ENCODE measurements at places on chromosomes 3 and 15.

GRCh38 chr3:165451371-165452070 is 255.3 kb upstream of the SLITRK3 start:
- no peak for DNase-seq

DNA sequence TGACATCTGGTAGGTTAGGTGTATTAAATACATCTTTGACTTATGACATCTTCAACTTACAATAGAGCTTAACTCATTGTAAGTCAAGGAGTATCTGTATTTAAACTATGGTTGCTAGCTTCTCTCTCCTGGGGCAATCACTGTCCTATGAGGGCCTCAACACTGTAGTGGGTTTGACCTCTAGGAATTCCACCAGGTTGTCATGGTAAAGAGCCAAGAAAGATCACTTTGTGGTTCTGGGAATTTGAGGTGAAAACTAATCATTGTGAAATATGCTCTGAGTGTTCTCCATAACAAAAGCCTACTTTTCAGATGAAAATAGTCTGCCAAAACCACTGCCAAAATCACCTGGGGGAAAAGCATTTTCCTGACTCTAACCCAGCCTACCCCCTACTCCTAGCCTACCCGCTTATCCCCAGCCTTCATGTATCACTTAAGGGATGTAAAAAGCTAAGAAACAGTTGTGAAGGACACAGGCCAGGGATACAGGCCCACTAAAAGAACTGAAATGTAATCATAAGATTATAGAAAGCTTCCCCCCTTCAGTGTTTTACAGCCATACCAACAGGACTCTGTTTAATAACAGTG is 723.8 kb downstream of the MECOM start:
- no peak for DNase-seq

DNA sequence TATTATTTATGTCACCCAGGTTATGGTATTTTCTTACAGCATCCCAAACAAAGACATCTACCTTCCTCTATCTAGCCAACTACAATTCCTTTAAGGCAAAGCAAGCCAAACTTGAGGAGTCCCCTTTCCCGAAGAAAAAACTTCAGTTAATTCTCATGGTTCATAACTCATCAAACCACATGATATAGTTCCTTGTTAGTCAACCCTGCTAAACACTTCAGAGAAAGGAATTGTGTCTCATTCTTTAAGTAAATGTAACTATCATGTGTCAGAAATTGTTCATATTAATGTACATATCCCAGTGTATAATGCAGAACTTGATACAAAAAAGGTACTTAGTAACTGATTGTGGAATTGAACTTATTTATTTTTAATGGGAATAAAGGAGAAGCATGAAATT is 44.4 kb downstream of the ST3GAL6 start:
- DNase-seq = no peak

- no peak for DNase-seq
Measured at GRCh38 chr3:7272203-7272602, 411.3 kb downstream of the GRM7 start.

- DNase-seq = no peak
Measured at GRCh38 chr3:67248726-67249125, 250.6 kb downstream of the KBTBD8 start.

DNA sequence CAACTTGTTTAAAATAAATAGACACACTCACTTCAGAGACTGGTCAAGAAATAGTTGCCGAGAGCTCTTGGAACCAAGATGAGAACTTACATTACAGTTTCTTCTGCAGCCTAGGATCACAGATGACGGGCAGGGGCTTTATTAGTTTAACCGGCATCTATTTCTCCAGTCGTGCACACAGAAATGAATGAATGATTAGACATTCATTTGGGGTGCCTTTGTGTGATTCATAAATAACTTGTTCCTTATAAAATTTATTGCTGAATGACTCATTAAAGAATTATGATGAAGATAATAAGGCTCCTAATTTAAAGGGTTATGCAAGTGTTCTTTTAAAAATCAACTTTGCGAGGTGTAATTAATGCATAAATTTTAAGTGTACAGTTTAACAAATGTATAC is 20.8 kb downstream of the NFKBIZ start:
- DNase-seq = no peak

- no peak for DNase-seq
Measured at GRCh38 chr3:45235409-45235808, 9.3 kb upstream of the TMEM158 start.

DNA sequence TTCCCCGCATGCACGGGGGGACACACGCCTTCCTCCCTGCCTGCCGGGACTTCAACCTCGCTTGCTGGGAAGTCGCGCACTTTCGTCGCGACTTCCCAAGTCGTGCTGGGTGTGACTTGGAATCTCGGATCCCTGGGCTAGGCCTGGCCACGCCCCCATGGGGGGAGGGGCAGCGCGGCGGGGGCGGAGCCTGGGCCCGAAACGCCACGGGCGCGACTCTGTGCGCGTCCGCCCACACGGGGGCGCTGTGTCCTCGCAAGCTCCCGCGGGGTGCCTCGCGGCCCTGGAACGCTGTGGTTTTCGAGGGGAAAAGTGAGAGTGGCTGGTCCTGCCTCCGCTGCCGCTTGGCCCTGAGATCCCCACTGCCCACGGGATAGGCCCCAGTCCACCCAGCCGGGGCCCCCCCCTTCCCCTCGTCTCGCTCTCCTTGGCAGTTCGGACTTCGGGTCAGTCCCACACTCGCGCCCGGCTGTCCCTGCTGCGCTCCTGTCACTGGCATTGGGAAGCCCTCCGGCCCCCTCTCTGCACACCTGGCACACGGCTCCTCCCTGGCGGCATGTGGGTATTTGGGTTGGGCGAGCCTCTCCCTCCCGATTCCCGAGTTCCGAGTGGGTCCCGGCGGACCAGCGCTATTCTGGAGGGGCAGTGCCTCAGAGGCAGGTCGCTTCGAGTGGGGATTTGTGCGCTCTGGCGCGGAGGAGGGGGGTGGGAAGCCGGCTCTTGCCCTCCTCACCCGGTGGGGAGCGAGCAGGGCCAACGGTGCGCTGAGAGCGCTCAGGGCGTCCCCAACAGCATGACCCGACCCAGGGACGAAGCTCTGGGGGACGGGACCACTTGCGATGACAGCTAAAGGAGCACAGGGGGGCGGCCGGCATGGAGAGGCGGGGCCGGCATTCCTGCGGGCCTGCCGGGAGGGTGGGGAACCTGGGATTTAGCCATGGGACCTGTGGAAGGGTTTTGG is 23.6 kb downstream of the SEC61A1 start:
- DNase-seq = peak; percentile 90

GRCh38 chr3:182220013-182220412 is 508.3 kb downstream of the SOX2 start:
- no peak for DNase-seq

GRCh38 chr15:57795261-57795660 is 88.7 kb downstream of the POLR2M start:
- DNase-seq = no peak

DNA sequence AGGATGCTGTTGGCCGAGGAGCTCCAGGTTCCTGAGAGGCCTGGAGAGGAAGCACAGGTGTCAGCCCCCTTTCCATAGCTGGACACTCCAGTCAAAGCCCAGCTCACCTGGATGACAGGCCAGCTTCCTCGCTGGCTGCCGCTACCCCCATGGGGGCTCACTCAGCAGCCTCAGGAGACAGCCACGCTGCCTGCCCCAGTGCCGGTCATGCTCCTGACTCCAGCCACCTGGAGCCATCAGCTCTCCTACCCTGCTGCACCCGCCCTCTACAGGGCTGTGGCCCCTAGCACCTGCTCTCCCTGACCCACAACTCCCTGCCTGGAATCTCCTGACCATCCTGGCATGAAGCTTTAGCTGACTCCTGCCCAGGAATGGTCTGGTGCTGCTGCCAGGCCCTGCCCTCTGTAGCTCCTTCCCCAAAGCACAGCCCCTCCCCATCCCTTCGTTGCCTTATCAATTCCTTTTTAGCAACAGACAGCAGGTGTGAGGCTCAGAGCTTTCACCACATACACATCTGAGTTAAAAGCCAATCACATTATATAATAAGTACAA is 94.2 kb downstream of the NUP210 start:
- no peak for DNase-seq

DNA sequence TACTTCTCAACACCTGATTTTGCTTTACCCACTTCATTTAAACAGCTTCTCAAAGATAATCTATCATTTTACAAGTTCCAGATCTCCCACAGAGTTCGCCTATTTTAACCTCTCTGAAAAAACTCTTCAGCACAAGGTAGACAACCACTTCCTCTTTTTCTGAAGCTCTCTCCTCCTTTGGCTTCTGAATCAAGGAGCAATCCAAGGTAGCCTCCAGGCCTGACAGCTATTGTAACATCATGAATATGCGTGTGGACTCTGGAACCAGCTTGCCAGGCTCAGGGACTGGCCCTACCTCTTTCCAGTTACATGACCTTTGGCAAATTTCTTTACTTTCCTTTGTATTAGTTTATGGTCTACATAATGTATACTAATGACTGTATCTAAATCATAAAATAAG is 405.9 kb upstream of the ZNF385D start:
- no peak for DNase-seq

DNA sequence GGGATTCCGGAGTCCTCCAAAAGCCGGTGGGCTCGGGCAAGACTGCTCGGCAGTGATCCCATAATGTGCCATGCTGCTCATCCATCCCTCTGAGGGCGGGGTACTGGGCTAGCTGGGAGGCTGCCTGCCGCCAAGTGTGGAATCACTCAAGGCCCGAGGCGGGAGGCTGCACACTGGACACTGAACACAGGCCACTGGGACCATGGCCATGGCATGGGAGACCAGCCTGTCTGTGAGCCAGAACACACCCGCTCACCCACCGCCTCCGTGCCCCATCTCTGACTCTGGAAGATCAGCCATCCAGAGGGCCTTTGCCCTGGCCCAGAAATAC is 1.4 kb downstream of the C3orf22 start:
- no peak for DNase-seq

- DNase-seq = no peak
Measured at GRCh38 chr3:46926871-46927717, 49.5 kb downstream of the CCDC12 start.

DNA sequence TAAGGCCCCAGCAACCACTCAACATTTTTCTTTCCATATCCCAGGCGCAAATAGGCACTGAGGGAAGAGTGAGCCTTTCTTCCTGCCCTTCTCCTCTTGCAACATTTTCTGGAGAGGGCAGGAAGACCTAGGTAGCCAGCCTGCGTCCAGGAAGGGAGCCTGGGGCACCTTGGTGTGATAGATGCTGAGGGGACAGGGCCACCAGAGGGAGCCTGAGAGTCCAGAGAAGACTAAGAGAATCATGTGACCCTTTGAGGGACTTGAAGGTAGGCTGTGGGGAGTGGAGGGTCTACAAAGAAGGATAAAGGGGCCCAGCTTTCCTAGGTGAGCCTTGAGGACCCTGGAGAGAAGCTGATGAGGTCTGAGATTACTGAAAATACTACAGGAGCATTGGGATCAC is 346.6 kb downstream of the CNTN6 start:
- DNase-seq = peak; percentile 6

- DNase-seq = no peak
Measured at GRCh38 chr15:77722759-77723460, 90.2 kb upstream of the LINGO1 start.

GRCh38 chr3:158140396-158140795 is 30.5 kb downstream of the RSRC1 start:
- no peak for DNase-seq

GRCh38 chr3:13853256-13853977 is 26.5 kb downstream of the WNT7A start:
- DNase-seq = no peak

DNA sequence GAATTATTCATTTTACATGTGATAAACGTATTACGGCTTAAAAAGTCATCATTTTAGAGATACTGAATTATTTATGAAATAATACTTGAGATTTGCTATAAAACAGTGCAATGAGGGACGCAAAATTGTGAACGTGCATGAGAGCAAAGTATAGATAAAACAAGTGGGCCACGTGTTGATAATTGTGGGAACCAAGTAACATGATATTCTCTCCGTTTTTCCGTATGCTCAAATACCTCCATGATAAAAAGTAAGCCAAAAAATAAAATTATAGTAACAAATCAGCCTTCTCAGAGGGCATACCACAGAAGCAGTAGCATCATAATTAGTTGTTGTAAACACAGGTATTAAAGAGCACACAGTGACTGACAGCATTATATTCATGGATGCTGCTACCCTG is 42.6 kb downstream of the SFMBT1 start:
- DNase-seq = no peak

- no peak for DNase-seq
Measured at GRCh38 chr15:28987337-28987736, 101.6 kb downstream of the APBA2 start.

GRCh38 chr15:60052796-60053195 is 48.7 kb downstream of the FOXB1 start:
- no peak for DNase-seq

DNA sequence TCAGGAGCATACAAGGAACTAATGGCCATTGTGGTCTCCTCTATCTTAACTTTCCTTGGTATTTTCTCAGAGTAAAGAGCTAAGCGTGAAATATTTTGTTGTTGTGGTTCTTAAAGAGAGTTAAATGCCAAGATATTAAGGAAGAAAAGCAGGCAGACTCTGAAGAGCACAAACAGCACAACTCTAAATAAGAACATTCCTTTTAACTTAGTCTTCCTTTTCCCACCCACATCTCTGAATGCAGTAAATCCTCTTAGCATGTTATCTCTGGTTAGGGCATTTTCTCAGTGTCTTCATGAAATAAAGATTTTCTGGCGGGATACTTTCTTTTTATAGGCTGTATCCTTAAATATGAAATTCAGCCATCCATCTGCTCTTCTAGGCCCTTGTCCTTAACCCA is 1.5 kb downstream of the GPR87 start:
- DNase-seq = no peak

DNA sequence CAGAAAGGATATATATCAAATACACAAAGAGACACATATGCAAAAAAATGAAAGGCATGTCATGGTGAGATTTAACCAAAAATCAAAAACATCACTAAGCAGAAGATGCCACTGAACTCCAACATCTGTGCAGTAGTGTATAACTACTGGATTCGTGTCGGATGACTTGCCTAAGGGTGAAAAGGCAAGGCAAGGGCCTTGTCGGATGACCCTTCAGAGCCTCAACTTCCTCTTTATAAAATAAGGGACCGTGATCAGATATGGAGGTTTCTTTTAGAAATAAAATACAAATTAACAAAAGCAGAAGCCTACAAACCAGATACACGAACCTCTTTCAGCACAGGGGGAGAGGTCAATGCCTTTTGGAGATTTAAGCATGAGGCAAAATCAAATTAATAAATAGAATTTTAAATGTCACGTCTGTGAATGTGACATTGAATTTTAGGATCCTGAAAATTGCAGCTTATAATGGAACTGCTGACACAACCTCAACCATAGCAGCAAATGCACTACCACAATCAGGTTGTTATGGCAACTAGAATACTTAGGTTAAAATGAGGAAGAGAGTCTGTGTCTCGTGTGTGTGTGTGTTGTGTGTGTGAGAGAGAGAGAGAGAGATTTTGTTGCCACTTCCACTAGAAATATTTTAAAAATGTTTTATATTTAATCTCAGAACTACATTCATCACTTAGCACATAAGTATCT is 8.3 kb upstream of the CHRM5 start:
- DNase-seq = no peak
